ENCODE measurements at places on chromosomes 16 and 17.
A peak's percentile ranks its signal among the peaks of the same experiment; 100 is the strongest.

GRCh38 chr16:86619239-86619794 lies 41.0 kb downstream of the FOXL1 start:
- no peak for DNase-seq

GRCh38 chr16:4172070-4172469 lies 55.8 kb upstream of the ADCY9 start:
- no peak for DNase-seq

DNA sequence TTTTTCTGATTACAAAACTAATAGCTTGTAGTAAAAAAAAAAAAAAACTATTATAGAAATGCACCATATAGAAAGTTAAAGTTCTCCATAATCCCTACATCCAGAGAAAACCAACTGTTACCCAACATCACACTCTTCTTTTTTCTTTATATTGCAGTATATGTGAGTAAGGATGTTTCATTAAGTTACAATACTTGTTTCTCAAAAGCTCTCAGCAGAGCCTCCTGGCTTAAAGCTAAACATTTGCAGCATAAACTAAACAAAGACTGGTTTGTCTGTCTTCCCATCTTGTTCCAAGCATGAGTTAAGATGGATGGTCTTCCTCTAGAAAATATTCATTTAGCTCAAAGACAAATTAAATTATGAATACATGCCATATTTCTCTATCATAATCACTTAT lies 25.2 kb downstream of the GRB2 start:
- DNase-seq: no peak

- DNase-seq: no peak
These were observed 23.3 kb downstream of the TBCD start for GRCh38 chr17:82775001-82775823.

DNA sequence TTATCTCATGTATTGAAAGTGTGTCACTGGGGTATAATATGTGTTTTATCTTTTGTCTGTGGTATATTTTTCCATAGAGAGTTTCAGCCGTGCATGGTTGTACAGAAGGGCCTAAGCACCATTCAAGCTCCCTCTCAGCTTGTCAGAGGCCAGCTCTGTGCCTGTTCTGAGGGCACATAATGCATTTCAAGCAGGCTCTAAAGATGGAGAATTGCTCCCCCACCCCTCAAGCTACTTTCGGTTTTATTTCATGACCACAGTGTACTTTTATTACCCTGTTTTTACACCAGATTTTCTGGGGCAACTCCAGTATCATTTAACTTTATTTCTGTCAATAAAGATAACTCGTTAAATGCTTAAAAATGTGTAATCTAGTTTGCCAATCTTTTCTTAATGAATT lies 131.7 kb downstream of the SHISA6 start:
- no peak for DNase-seq

- no peak for DNase-seq
These were observed 11.4 kb upstream of the SPACA3 start for GRCh38 chr17:32980230-32980629.

DNA sequence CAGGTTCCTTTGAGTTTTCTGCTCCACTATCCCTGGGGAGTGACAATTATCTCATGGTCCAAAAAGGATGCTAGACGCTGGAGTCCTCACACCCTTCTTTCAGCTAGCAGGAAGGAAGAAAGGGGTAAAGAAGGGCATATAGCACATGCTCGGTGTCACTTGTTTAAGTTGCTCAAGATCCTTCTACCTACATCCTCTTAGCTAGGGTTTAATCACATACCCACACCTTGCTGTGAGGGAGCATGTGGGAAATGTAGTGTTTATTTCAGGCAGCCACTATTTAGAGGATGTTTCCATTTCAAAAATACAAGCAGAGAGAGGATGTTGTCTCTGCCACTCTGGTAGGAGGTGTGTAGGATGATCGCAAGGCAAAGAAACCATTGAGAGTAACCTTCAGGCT lies 4.5 kb downstream of the PRKCB start:
- DNase-seq: no peak

GRCh38 chr16:85440744-85441143 lies 172.4 kb upstream of the GSE1 start:
- no peak for DNase-seq

GRCh38 chr17:56939869-56940484 lies 20.9 kb downstream of the COIL start:
- no peak for DNase-seq

DNA sequence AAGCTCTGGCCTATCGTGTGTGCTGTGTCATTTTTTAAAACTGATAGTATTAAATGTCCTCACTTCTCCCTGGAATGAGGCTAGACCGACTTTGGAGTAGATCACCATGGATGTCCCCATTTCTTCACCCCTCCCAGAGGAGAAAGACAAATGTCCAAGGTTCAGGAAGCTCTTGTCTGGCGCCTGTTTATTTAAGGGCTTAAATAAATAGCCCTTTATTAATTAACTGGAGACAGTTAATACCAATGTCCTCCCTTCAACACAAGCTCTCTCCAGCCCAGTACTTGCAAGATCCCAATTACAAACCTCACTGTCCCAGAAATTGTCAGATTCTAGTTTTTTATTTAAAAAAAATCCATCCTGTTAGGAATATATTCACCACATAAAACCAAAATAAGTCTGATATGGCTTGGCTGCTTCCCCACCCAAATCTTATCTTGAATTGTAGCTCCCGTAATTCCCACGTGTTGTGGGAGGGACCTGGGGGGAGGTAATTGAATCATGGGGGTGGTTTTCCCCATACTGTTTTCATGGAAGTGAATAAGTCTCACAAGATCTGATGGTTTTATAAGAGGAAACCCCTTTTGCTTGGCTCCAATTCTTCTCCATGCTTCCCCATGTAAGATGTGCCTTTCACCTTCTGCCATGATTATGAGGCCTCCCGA lies 344.4 kb downstream of the SHISA9 start:
- DNase-seq: no peak

DNA sequence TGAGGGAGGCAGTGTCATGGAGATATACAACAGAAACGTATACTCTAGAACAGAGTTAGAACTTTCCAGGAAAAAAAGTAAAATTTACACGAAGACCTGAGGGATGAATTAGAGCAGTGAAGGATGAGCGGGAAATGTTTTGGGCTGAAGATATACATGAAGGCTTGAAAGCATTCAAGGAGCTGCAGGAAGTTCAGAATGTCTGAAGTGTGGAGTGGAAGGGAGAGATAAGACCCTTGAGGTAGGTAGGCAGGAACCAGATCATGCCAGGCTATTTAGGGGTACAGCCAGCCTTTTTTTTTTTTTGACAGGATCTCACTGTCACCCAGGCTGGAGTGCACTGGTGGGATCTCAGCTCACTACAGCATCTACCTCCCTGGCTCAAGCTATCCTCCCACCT lies 3.2 kb upstream of the NLK start:
- DNase-seq: no peak

DNA sequence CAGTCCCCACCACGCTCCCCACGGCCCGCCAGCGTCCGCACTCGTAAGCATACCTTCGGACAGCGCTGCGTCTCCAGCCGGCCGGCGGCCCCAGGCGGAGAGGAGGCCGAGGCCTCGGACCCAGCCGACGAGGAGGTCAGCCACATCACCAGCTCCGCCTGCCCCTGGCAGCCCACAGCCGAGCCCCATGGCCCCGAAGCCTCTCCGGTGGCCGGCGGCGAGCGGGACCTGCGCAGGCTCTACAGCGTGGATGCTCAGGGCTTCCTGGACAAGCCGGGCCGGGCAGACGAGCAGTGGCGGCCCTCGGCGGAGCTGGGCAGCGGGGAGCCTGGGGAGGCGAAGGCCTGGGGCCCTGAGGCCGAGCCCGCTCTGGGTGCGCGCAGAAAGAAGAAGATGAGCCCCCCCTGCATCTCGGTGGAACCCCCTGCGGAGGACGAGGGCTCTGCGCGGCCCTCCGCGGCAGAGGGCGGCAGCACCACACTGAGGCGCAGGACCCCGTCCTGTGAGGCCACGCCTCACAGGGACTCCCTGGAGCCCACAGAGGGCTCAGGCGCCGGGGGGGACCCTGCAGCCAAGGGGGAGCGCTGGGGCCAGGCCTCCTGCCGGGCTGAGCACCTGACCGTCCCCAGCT lies 4.9 kb downstream of the TPSG1 start:
- DNase-seq: no peak

- no peak for DNase-seq
These were observed at the start of gene CHD3 for GRCh38 chr17:7888184-7888920. CHD3 (plus strand) TSS chr17:7888789; CDS start chr17:7889001, 212 bp downstream.

DNA sequence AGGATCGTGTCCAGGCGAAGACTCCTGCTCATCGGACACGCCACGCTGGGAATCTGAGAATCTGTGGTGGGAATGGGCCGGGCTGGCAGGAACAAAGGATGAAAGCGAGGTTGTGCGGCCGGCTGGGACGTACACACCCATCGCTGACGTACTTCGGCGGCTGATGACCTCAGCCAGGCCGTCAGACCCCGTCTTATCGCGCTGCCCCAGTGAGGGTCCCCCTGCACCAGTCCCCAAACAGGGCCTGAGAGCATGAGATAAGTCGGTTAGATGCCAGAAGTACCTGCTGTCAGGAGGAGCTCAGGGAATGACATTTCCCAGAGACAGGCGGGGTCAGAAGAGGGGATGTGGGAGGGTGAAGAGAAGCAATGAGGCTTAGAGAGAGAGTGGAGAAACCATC lies 16.0 kb upstream of the SP6 start:
- no peak for DNase-seq

DNA sequence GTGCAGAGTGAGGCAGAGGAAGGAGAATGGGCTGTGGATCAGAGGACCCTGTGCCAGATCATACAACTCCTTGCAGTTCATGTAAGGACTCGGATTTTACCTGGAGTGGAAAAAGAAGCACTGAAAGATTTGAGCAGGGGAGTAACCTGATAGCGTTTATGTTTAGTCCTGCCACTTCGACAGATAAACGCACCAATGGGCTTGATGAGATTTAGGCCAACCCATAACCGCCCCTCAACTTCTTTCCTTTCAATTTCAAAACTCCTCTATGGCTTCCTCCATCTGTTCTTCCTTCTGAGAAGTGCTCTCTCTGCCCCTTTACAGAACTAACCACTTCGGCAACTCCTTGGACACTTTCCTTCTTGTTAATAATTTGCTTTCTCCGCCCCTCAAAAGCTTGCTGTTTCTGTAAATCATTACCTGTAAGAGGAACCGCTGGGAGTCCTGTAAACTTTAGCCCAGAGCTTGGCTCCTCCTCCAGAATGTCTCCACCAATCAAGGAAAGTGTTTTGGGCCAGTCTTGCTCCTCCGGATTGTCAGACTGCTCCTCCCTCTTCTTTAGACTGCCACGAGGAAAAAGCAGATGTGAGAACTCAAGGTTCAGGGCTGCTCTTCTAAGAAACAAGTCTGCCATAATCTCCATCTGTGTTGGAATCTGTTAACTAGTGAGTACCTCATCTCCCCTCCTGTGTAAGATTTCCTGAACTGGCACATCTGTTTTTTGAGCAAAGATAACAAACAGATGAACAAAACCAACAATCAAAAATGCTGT lies at the start of gene ACSM3:
Gene ACSM3, plus strand, starts transcription at position 554 of the 772 bp plus-strand sequence. CDS start 6,021 bp downstream, outside the sequence.
- peak; percentile 61 for DNase-seq

GRCh38 chr17:19424934-19425868 lies 14.2 kb downstream of the RNF112 start:
- no peak for DNase-seq

DNA sequence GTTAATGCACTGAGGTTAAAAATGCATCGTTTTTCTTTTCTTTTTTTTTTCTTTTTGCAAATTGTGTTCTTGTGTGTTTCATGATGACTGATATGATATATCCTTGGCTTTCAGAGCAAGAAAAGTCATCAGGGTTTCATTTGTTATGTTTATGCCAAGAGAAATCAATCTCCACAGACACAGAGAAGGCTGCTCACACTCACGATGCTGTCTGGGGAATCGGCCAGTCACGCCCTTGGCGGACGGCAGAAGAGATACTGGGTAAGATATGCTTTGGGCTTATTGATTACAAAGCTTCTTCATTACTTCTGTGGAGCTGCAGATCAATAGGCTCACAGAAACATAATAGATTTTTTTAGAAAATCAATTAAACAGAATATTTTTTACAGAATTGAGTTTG lies 42.2 kb upstream of the TNRC6C start:
- DNase-seq: no peak

GRCh38 chr17:68288375-68288774 lies 2.6 kb downstream of the SLC16A6 start:
- no peak for DNase-seq

DNA sequence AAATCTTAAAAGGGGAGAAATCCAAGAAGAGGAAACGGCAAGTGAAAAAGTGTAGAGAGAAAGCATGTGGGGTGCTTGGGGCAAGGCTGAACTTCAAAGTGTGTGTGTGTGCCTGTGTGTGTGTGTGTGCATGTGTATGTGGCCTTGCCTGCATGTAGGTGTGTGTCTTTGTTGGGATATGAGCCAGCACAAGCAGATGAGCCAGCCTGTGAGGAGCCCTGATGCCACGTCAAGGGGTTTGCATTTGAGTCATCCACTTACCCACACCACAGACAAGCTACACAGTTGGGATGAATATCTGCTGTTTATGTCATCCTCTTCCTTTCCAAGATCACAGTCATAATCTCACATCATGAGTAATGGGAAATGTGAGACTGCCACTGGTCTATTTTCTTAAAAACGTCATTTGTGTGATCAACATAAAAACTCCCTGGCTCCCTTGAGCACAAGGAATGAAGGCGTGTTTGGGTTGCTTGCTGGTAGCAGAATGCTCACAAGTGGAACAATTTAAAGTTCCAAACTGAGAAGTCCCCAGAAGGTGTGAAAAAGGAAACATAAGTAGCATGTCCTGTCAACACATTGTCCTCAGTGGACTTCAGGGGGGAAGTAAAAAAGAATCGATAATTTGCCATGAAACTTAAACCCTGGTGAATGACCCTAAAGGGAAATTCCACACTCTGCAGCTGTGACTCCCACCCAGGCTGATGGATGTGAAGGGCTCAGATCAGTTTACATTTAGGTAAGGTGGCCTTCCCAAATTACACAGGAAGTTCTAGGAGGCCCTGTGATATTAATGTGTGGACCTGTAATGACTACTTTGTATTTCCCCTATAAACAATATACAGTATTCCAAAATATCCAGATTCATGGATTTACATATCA lies 14.7 kb downstream of the KCTD19 start:
- DNase-seq: peak; percentile 68

GRCh38 chr16:82935766-82936165 lies 309.0 kb downstream of the CDH13 start:
- no peak for DNase-seq

DNA sequence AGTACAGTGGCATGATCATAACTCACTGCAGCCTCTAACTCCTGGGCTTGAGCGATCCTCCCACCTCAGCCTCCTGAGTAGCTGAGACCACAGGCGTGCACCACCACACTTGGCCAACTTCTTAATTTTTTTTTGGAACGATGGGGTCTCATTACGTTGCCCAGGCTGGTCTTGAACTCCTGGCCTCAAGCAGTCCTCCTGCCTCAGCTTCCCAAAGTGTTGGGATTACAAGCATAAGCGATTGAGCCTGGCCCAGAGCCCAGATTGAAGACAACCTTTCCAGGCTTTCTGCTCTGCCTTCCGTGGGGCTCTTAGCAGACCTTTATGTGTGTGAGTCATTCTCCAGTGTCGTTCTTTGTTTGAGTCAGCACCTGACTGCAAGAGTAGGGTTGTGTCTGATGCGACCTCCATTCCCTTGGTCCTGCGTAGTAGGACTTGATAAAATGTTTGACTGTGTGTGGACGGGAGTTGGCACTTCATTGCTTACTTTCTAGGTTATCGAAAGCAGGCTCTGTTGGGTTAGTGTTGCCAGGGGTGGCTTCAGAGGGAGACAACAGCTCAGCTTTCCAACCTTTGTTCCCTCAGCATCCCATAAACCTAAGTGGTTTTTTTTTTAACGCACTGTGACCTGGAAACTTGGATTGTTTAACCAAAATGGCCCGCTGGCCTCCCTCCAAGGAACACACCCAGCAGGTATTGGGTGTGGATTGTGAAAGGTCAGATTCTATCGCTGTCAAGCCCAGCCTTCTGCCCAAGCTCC lies 26.4 kb downstream of the EEF2K start:
- no peak for DNase-seq

All from stimulated activated CD4-positive, alpha-beta T cell treated with anti-CD3 and anti-CD28 coated beads, Interleukin-2, amount 100 ng/mL, for 4 hours (primary cell).